ENCODE measurements at places on chromosomes 5 and 9.
A peak's percentile ranks its signal among the peaks of the same experiment; 100 is the strongest.

- DNase-seq, result no peak
These were observed 142.2 kb upstream of the RANBP3L start for GRCh38 chr5:36443941-36444340.

DNA sequence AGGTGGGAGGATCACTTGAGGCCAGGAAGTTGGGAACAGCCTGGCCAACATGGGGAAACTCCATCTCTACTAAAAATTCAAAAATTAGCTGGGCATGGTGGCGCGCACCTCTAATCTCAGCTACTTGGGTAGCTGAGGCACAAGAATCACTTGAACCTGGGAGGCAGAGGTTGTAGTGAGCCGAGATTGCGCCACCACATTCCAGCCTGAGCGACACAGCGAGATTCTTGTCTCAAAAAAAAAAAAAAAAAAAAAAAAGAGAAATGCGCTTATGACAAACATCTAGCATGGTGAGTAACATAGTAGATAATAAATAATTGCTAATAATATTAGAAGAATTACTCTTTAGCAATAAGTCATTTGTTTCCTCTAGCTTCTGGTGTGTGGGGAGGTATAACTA is 25.9 kb downstream of the RUSC2 start:
- DNase-seq, result no peak

DNA sequence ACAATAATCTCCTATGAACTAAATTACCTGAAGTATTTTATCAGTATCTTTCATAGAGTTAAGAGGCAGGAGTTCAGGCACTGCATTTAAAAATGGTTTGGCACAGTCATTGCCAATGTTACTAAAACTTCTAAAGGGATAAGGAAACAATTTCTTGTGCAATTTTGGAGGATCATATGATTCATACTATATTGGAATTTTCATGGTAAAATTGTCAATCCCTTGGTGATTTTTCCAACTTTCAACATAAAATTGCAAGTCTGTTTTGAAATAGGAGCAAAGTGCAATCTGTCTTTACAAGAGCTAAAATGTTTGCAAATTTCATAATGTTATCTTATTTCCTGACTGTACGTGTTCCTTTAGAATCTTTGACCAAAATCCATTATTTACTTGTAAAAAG is 211.1 kb downstream of the DMRTA1 start:
- DNase-seq, result no peak

DNA sequence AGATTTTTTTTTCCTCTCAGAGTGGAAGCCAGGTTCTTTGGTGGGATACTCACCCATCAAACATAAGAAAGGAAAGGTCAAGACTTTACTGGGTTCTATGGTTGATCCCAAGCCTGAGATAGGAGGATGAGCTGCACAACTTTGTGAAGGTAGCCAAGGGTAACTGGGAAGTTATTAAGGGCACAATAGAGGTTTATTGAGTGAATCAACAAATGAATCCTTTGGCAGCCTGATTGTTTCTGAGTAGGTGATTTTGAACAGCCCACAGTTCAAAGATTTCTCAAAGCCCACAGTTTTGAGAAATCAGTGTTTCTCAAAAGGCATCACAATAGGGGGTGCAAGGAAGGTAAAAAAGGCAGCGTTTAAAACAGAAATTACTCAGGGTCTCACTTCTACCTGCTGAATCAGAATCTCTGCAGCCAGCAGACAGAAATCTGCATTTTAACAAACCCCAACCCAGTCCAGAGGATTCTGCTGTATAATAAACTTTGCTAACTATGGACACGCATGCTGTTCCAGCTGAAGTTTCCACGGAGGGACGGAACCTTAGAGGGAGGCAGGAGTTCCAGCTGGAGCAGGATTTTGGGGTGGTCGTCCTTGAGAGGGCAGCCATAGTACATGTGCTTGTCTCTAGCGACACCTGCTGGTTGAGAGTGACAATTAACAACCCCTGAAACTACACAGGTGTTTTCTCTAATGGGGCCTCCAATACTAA is 32.7 kb upstream of the FSD1L start:
- peak; percentile 73 for DNase-seq

DNA sequence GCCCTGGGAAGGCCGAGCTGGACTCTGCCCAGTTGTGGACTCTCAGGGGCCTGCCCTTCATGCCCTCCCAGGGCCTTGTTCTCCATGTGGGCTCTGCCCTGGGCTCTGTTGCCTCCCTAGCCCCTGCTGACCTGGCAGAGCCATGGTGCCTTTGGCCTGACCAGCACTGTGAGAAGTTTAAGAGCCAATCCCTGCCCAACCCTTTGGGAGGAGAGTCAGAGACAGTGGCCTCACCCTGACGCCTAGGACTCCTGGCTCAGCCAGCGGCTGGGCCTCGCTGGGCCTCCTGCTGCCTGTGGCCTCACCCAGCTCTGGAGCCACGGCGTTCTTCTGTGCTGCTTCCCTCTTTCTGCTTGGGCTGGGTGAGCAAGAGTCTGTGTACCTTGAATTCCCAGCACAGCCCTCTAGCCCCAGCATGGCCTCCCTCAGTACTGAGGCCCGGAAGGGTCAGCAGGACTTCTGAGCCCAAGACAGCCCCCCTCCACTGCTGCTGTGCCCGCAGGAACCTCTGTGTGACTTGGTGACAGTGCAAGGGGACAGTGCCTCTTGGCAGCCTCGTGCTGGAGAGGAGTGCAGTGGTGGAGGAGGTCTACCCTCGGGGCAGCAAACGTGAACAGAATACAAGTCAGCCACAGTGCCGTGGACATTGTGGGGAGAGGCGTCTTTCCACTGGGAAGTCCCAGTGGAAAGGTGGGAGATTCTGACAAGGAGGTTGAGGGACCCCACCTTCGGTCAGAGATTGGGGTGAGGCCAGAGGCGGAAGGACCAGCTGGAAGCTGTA is 97.4 kb downstream of the CACNA1B start:
- DNase-seq, result no peak

Data from cerebellum (tissue), 4 donors.